ENCODE measurements at places on chromosomes 12 and 14.

DNA sequence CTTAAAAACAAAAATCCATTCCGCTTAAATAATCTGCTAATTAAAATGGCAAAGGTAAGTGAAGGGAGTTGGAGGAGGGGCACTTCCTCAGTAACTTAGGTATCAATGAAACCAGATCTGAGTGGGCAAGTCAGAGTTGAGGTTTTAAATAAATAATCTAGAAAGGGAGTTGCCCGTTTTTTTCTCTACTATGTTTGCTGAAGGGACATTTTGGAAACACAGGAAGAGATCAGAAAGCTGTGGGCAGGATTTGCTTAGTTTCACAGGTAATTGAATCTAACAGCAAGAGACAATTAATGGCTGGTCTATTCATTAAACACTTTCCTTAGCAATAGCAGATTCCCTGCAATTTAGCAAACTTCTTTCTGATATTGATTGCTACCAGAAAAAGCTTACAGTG is 186.0 kb upstream of the ABCD2 start:
- no peak for DNase-seq

DNA sequence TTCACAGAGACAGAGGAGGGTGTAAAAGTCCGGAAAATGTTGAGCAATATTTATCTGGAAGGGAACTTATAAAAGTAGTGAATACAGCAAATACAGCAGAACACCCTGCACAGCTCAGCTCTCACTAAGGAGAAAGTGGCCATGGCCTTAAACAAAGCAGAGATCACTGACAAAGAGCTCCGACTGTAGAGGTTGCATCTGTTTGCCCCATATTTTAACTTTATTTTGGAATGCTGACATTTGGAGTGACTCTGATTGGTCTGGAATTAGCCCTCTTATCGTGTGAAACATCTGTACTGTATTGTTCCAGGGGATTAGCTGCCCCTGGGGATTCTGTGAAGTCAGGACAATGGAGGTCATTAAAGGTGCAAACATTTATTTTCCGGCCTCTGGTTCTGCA is 1275.7 kb upstream of the FLRT2 start:
- no peak for DNase-seq

GRCh38 chr12:94071258-94071657 is 77.1 kb upstream of the PLXNC1 start:
- DNase-seq, result no peak

DNA sequence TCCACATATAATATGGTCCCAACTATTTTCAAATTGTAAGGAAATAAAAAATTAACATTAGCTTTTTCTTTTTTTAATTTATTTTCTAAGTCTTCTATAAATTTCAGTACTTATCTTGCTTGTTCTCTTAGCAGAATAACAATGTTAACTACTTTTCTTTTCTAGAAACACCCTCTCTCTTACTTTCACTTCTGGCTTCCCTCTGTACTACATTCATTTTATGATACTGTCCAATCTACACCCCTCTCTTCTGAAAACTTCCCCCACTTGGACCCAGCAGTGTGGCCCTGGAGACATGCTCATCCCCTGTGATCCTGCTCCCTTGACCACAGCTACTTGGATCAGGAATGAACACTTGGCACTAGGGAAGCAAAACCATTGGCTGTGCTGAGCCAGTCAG is 15.7 kb downstream of the SGPP1 start:
- no peak for DNase-seq

DNA sequence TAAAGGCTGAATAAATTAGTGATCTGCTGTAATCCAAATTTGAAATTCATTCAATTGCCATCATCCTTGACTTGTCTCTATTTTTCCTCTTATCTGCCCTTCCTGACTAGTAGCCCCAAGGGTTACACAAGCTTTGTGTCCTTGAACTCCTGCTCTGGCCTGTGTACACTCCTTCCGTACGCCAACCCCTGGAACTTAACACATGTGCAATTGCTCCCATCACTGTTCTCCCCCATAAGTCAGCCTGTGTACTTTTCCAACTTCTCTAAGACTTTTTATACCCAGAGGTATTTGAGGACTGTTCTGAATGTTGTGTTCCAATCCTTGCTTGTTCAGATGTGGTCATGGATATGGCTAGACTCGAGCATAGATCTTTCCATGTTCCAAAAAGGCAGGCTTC is 171.1 kb upstream of the G2E3 start:
- no peak for DNase-seq

- DNase-seq, result no peak
Measured at GRCh38 chr14:86464341-86464740, 934.4 kb downstream of the FLRT2 start.

DNA sequence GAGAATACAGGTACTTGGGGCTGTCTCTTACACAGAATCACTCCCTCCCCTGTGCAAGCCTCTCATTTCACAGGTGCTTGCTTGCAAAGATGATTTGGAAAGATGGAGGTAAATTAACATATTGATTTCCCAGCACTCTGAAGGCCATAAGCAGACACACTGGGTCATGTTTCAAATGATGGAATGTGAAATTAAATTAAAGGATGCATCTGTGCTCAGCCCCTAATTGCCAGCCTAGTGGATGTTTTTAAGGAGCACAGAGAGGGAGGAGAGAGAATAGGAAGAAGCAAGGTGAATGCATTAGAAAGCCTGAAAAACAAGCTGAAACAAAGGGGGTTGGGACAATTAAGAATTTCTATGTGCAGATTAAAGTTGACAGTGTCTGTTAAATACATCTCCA is 96.1 kb upstream of the GRIP1 start:
- DNase-seq, result no peak

DNA sequence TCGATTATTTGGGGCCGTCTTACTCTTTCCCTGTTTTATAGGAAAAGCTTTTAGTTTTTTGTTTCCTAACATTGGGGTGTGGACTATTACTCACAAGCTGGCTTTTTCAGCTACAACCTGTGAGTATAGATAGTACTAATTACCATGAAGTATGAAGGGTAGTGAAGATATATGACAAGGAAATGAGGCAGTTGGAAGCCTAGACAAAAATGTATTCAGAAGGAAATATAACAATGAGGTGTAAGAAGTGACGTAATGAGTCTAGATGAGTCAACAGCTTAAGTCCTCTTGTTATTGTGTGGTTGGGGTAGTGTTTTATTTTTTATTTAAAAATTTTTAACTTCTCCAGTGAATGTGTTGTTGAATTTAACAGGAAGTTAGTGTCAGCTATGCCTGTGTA is 804.5 kb downstream of the NRXN3 start:
- DNase-seq, result no peak

- DNase-seq, result no peak
Measured at GRCh38 chr12:69389831-69390230, 30.3 kb downstream of the YEATS4 start.

DNA sequence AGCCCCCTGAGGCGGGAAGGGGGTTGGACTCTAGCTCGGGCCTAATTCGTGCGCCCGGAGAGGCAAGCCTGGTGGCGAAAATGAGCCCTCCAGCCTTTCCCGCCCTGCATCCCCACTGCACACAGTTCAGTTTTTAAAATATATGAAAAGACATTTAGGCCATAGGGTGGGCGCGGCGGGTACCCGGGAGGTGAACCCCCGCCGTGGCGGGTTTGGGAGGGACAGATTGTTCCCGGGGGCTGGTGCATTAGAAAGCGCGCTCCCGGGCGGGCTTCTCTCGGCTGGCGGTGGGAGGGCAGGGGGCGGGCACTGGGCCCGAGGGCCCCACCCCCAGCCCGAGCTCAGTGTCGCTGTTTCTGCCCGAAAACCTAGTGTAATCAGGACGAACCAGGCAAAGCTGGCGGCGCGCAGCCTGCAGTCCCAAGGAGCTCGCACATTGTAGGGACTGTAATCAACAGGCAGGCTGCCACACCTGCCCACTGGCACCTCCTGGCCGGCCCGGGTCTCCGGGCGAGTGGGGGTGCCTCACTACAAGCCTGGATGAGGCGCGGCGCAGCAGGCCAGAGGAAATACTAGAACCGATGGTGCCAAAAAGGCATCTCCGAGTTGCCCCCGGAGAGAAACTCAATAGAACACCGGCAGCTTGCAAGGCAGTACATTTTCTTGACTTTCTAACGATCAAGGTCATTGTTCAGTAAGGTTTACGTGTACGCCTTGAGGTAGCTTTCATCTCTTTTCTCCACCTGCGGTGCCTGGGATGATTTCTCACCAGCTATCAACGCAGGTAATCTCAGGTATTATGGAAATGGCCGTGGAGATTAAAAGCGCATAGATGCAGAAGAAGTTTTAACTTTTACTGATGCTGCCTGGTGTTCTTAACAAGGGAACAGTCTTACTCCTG is 764 bp upstream of the SPTB start:
- peak; percentile 58 for DNase-seq

DNA sequence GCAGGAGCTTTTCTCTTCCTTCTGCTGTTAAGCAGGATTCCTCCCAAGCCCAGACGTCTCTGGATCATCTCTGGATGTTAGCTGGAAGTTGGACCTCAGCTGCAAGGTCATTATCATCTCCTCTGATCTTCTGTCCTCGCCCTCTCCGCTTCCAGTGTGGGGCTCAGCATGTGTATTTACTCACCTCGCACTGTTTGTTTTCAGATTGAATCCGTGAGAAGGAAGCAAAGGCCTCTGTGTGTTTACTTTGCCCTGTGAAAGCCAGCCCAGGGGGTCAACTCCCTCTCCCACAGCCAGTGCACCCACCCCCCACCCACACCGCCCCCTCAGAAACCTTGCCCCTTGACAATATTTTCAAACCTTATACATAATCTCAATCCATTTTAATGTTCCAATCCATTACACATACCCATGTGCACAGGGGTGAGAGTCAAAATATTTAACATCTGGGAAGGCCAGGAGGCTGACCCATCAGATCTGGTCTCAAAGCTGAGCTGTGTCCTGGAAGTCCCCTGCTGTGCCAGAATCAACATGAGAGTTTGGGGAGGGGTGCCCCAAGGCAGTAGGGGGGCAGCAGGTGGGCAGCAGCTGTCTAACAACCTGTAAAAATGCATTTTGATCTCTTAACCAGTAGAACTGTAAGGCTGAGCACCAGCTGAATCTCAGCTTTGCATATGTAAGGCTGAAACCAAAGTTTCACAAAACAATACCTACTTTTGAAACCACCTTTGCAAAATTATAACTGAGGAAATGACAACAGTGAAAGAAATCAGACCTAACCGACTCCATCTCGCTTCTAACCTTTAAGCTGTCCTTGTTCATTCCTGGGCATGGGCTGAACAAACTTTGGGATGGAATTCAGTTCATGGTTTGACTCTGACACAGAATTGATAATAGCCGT is 157.9 kb downstream of the ZNF664 start:
- no peak for DNase-seq

- no peak for DNase-seq
Measured at GRCh38 chr14:68113343-68113930, 293.9 kb downstream of the RAD51B start.

DNA sequence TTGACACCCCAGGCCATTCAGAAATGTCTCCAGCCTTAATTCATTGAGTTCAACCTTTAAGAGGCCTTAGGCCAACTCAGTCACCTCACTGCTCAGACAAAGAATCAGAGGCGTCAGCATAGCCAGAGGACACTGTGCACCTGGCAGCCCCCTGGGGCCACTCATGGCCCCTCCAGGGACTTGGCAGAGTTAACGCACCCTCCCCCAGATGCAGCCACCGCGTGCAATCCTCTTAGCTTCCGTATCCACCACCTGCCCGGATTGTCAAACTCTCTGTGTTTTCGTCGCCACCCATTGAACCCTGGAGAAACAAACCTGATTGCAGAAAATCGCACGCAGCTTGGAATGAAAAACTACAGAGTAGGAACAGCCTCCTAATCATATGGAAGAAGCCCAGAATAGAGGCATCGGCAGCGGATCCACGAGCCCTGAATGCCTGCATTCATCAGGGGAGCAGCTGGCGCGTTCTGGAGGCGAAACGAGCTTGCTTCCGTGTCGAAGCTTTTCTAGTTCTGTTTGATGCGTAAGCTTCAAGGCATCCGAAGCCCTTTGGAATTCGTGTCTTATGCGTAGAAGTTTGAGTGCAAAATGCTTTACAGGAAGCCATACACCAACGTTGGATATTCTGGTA is 22.4 kb downstream of the BRI3BP start:
- DNase-seq, result no peak

GRCh38 chr14:42862114-42862513 is 1255.4 kb downstream of the LRFN5 start:
- DNase-seq, result no peak

All from activated CD4-positive, alpha-beta T cell treated with anti-CD3 and anti-CD28 coated beads, Interleukin-2, amount 50 U/mL, for 1 hour (primary cell).